Ascending aorta (tissue), 2 donors: ENCODE measurements at places on chromosomes 4 and X. TPM values are rescaled to one million over a fixed set of nuclear protein-coding genes. Genes with fewer than 3 reads are reported as not detected.

POU3F4 gene
- total RNA-seq = not detected

SLC25A53 gene
- 3.1 TPM for total RNA-seq

GNPDA2 gene
- total RNA-seq = 32.6 TPM

CXorf38 gene
- 11.9 TPM for total RNA-seq

- H3K4me3 ChIP-seq = no peak overlapping the region
- H3K27me3 ChIP-seq = no peaks in the 10 kb centered on the region
- H3K36me3 ChIP-seq = no peaks in the 10 kb centered on the region
- H3K4me1 ChIP-seq = no peaks in the 10 kb centered on the region
Observed at GRCh38 chr4:86579941-86580340, 14.2 kb upstream of the PTPN13 start.

DNA sequence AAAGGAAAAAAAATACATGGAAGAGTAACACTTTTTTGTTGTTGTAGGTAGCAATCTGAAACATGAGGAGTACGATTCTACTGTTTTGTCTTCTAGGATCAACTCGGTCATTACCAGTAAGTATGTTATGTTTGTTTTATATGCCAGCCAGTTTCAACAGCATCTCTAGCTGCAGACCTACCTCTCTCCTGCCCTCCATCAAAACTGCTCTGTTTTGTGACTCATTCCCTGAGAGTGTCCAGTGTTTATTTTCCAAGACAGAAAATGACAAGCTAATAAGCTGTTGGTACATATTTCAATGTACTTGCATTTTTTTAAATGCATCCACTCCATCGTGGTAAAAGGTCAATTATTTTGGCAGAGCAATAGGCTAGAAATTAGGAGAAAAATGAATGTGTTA, 347 bp downstream of the AMTN start:
- no peaks in the 10 kb centered on the region for H3K4me1 ChIP-seq
- no peak overlapping the region for H3K27ac ChIP-seq
- H3K4me3 ChIP-seq = no peak overlapping the region
- H3K27me3 ChIP-seq = no peaks in the 10 kb centered on the region
- H3K36me3 ChIP-seq = no peaks in the 10 kb centered on the region
- DNase-seq = no peak

GRCh38 chrX:928606-929005, 283.8 kb downstream of the CRLF2 start:
- no peak for DNase-seq
- H3K4me3 ChIP-seq = no peak overlapping the region
- no peak overlapping the region for H3K27ac ChIP-seq
- H3K4me1 ChIP-seq = no peaks in the 10 kb centered on the region

GRCh38 chrX:114599305-114599704, 15.4 kb downstream of the HTR2C start:
- H3K36me3 ChIP-seq = no peaks in the 10 kb centered on the region
- no peak overlapping the region for H3K4me3 ChIP-seq
- no peak for DNase-seq
- H3K27me3 ChIP-seq = no peaks in the 10 kb centered on the region
- no peaks in the 10 kb centered on the region for H3K4me1 ChIP-seq
- no peak overlapping the region for H3K27ac ChIP-seq

DNA sequence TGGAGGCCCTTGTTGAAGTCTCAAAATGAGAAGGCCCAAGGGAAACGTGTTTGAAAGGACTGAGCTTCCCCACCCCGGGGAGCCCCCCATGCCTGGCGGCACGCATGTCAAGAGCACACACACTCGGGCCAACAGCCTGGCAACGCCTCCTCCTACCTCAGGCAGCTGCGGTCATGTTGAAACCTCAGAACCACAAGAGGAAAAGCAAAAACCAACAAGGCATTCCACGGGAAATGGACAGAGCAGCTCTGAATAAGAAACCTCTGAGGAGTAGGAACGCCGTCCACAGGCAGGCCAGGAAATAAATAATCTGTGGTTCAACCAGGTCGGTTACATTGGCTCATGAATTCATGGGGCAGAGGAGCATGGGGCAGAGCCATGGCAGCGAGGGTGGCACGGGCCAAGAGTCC, 95.7 kb upstream of the AFAP1 start:
- H3K4me3 ChIP-seq = no peak overlapping the region
- H3K4me1 ChIP-seq = no peaks in the 10 kb centered on the region
- DNase-seq = no peak

DNA sequence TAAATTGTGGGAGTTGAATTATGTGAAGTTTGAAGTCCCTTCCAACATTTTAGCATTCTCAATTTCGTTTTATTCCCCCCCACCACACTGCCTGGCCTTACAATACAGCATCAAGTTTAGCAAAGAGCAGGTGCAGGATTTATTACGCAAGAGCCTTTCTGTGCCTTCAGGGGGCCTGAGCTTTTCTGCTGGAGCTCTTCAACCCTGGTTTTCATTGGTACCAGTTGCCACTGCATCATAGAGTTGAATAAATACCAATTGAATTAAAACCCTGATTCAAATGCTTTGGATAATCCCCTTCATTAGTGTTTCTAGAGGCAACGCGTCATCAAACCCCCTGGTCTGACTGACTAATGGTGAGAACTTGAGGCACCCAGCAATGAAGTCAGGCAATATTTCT, 43.6 kb upstream of the KIT start:
- no peaks in the 10 kb centered on the region for H3K36me3 ChIP-seq
- DNase-seq = no peak
- H3K4me1 ChIP-seq = no peaks in the 10 kb centered on the region
- H3K27me3 ChIP-seq = no peaks in the 10 kb centered on the region

DNA sequence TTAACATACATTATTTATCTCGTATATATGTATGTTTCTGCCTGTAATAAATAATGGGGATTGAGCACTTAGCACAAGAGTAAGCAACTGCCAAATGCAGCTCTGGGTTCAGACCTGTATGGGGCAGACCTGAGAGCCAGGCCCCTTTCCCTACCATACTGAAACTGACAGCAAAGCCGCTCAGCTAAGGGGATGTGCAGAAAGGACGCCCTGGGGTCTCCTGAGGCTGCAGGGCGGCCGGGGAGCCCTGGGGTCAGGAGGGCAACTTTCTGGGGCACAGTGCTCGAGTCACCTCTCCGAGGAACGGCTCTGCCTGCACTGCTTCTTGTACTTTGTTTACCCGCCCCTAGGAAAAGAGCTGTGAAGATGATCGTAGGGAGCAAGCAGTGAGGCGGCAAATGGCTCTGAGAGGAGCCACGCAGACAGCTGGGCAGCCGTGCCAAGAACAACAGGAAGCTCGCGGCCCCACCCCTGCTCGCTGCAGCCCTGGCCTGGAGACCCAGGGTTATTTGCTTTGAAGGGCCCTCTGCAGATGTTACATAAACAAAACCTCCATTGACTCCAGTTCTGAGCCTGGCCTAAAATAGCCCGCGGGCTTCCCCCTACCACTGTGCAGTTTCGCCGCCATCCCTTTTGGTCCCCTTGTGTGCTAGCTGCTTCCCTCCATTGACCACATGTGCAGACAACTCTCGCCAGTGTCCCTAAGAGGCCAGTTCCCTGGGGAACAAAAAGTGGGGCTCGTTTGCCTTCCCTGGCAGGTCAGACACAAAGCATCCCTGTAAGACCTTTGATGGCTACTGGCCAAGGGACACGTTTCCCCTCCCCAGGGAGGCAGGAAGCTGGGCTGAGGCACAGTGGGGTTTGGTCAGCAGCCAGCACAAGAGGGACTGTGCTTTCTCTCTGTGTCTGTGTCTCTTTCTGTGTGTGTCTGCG, 111.3 kb upstream of the LNX1 start:
- peak overlapping the region; percentile 52 for H3K4me3 ChIP-seq
- peak overlapping the region; percentile 65 for H3K27ac ChIP-seq
- DNase-seq = no peak
- H3K36me3 ChIP-seq = no peaks in the 10 kb centered on the region
- H3K4me1 ChIP-seq = no peaks in the 10 kb centered on the region

- no peaks in the 10 kb centered on the region for H3K36me3 ChIP-seq
- no peak for DNase-seq
- peak overlapping the region; percentile 60 for H3K4me3 ChIP-seq
- H3K27me3 ChIP-seq = no peaks in the 10 kb centered on the region
Observed at GRCh38 chr4:24471486-24472160, 112.7 kb downstream of the DHX15 start.

- H3K4me3 ChIP-seq = no peak overlapping the region
- no peaks in the 10 kb centered on the region for H3K27me3 ChIP-seq
- H3K27ac ChIP-seq = no peak overlapping the region
- no peaks in the 10 kb centered on the region for H3K4me1 ChIP-seq
Observed at GRCh38 chrX:70456256-70456655, 11.6 kb downstream of the DLG3 start.
